ENCODE measurements at places on chromosomes 3 and 15.

GRCh38 chr3:179321668-179322285, 1.1 kb upstream of the ZNF639 start:
- DNase-seq = no peak

DNA sequence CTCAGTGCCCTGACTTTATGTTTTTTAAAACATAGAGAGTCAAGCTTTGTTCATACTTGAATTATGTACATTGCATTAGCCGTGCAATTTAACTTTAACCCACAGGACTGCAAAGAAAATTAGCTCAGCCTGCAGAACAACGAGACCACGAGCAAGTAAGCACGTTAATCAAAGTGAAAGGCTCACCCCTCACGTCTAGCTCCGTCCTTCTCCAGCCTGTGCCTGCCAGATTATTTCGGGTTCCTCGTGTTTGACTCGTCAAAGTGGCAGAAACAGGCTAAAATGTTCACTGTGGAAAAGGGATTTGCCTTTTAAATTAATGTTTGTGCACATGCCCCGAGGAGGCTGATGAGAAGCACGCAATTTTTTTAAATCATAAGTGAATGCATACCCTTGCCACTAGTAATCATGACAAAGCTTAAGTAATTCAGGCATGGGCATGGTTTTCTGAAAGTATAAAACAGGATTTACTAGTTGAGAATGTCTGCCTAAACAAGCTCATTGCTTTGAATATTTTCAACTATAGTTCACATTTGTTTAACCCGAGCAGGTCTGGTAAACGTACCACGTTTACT, 15.3 kb downstream of the ZBTB38 start:
- DNase-seq = no peak

- DNase-seq = no peak
Measured at GRCh38 chr3:14680716-14681115, 5.8 kb downstream of the C3orf20 start.

DNA sequence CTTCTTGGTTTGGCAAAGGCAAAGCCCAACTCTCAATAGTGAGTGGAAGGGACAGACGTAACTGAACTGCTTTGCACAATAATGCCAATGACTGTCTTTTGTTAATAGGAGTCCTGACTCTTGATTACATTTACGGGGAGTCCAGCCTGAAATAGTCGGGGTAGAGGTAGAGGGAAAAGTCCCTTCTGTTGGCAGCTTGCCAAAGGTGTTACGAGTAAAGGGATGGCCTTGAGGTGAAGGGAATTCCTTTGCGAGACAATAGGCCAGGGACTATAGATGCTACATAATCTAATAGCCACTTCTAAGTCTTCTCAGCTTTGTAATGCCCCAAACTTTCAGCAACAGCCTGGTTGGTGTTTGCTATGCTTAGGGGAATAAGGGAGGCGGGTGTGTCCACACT, 2.2 kb upstream of the SENP2 start:
- no peak for DNase-seq

- no peak for DNase-seq
Measured at GRCh38 chr15:65766422-65767263, 25.4 kb downstream of the DENND4A start.

DNA sequence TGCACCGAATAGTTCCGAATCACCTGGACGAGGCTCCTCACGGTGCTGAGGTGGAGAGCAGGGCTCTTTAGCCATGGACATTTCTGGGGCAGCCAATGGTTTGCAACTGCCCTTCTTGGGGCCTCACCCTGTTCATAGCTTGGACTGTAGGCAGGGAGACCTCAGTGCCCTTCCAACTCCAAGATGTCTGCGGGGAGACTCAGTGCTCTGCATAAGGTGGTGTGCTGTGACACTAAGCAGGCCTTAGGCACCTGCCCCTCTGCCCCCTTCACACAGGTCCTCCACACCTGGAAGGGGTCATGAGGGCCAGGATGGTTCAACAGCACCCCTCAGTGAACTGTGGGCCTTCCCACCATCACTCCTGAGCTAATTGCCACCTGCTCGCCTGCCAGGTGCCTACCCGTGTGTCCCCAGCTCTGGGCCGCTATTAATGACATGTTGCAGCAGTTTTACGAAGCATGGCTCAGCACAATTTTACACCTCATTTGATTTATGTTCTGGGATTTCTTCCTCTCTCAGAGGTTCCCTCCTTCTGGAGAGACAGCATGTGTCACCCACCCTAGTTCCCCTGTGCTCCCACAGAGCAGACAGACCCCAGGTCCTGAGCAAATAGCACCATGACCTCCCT, 101.2 kb upstream of the SMAD3 start:
- no peak for DNase-seq

- DNase-seq = no peak
Measured at GRCh38 chr3:122315619-122316018, 9.4 kb upstream of the CSTA start.

GRCh38 chr3:181174022-181174421, 184.5 kb upstream of the DNAJC19 start:
- DNase-seq = no peak

DNA sequence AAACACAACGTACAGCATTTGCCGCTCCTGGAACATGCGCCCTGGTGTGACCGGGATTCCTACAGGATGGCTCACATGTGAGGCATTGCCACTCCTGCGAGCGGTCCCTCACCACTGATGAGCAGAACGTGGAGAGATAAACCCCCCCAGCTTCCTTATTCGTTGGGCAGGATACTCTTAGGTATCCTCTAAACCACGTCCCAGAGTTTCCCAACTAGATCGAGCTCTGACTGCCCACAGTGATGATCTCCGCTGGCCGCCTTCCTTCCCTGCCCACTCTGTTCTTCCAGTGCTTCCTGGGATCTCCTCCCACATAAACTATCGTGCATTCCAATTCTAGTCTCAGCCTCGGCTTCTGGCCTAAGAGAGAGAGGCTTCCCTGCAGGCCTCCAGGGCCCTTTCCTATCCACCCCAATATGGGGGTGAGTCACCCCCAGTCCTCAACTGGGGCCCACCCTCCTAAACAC, 91.8 kb downstream of the TOP2B start:
- no peak for DNase-seq

DNA sequence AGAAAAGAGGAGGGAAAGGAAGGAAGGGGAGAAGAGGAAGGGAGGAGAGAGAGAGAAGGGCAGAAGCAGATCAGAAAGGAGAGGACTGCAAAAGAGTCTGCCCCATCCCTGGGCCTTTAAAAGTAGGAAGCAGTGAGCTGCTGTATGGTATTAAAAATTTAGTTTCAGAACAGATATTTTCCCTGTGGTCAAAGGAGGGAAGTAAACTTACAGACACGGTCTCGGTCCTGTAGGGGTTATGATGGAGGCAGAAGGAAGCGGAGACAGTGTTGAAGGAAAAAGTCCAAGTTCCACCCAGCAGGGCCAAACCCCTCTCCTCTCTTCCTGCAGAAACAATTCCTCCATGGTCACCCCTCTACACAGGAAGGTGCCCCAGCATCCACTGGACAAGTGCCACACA, 122.0 kb upstream of the PROK2 start:
- no peak for DNase-seq
